ENCODE measurements at places on chromosomes 5 and 9. TPM values are rescaled to one million over a fixed set of nuclear protein-coding genes. Genes with fewer than 3 reads are reported as not detected.

DNA sequence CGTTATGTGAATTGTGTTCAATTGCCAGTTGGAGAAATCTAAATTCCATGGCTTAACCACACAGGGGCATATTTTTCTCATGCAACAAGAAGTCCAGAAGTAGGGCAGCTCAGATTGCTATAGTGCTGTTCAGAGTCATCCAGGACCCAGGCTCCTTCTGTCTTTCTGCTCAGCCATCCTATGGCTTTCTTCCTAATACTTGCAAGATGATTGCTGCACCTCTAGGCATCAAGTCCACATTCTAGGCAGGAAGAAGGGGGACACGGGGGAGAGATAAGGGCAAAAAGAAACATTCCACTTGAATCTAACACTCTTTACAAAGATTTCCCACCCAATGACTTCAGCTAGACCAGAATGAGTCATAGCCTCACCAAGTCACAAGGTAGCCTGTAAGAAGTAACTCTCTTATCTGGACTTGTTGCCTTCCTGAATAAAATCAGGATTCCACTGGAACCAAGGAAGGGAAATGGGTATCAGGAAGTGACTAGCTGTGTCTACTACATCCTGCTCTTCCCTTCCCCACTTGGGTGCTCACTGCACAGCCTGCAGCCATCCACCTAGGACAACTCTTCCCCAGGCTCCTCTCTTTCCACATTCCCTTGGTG, 5.3 kb downstream of the ERAP2 start:
- DNase-seq = no peak

DNA sequence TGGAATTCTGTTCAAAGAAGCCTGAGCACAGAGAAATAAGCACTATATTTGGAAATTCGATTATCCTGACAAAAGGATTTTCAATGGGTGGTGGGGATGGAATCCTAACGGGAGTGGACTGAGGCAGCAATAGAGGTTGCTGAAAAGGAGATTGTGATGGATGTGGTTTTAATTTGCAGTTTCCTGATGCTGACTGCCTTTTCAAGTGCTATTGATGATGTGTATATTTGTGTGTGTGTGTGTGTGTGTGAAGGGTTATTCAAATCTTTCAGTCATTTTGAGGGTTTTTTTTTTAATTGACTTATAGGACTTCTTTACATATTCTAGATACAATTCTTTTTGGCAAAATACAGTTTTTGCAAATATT, 614.5 kb downstream of the HINT1 start:
- DNase-seq = no peak

GRCh38 chr9:38390851-38391250, 1.7 kb upstream of the ALDH1B1 start:
- DNase-seq = no peak

DNA sequence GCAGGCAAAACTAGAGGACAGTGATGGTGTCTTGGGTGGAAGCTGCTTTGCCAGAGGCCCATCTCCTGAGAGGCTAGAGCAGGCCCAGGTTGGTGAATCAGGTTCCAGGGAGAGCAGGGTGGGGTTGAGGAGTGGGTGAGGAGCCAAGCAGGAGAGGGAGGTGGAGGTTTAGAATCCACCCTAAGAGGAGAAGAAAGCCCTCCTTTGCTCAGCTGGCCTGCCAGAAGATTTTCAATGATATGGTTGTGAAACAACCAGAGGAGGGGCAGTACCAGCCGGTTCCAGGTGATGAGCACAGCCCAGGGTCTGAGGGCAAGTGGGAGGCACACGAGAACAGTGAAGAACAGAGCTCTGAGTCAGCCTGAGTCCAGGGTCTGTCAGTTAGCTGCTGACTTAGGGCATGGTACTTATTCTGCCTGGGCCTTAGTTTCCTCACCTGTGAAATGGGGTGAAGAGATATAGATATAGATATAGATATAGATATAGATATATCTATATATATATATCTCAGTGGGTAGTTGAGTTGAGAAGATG, 17.8 kb downstream of the PPARGC1B start:
- no peak for DNase-seq

ZNF483 gene
- total RNA-seq = 2.8 TPM

PCDHA10 gene
- 0.37 TPM for total RNA-seq

ITK gene
- 2.5 TPM for total RNA-seq

CCNI2 gene
- total RNA-seq = 22.9 TPM

DNA sequence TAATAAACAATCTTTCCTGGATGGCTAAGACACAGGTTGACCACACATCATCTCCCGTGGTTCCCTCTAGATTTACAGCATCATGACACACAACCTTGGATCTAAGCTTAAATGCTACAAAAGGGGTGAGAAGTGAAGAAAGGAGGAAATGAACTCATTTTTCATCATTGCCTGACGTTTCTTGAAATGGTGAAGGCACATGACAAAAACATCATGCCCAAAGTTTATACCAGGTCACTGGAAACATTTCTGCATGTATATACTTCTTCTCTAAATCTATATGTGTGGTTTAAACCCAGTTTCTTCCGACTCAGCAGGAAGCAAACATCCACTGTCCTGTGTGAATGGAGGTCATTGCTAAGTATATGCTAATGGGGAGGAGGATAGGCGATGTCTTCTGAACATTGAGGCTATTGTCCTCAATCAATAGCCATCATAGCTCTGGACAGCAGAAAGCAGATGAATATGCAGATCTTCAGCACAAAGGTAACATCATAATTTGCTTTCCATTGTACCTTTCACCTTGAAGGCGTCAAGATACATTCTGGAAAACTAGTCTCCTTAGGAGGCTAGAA, 137.4 kb downstream of the MED27 start:
- DNase-seq = no peak

- DNase-seq = no peak
Observed at GRCh38 chr5:137372016-137372772, 126.9 kb downstream of the SPOCK1 start.

DNA sequence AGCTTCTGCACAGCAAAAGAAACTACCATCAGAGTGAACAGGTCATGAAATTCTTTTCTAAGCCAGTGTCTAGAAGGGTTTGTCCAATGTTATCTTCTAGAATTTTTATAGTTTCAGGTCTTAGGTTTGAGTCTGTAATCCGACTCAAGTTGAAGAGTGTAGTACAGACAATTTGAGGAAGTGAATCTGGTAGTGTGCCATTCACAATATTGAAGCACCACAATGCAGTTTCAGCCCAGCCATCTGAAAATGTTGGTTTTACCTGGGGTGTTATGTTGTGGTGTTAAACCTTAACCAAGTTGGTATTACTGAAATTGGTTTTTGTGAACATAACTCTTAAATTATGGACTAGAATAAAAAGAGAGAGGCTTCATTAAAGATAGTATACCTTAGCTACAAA, 77.2 kb downstream of the ADAMTS16 start:
- DNase-seq = no peak

DNA sequence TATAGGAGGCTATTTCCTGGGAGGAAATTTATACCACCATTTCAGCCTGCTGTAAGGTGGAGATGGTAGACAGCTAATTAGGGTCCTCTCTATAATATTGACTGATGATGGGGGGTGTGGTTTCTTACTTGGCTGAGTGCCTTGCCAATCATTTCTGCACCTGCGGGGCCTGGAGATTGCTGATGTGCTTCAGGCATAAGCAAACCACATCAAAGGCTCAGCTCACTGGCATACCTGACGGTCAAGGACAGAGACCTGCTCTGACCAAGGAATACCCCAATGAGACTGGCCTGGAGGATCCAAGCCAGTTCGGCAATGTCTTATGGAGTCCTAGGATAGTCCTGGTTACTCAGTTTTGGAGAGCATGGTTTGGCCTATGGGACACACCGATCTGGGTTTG, 29.5 kb downstream of the ANKH start:
- DNase-seq = no peak

DNA sequence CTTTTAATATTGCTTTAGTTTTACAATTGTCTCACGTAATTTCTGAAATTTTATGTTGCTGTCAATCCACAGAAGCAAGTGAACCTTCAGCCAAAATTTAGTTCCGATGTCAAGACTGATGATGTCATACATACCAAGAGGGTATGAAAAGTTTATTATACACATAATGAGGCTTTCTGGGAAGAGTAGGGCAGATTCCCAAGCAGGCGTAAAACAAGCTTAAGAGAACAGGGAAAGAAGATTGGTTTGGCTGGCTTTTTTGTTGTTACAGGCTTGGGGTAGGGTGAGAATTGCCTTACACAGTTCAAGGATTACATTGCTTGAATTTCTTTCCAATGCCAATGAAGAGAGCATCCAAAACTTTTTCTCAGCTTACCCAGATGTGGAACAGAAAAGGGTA, 1962.9 kb upstream of the CDH6 start:
- no peak for DNase-seq

- DNase-seq = no peak
Observed at GRCh38 chr9:135345775-135346433, 133.7 kb upstream of the PPP1R26 start.

Data from colonic mucosa (tissue), 4 donors.